ENCODE measurements at places on chromosomes 12 and 14.
A peak's percentile ranks its signal among the peaks of the same experiment; 100 is the strongest.

DNA sequence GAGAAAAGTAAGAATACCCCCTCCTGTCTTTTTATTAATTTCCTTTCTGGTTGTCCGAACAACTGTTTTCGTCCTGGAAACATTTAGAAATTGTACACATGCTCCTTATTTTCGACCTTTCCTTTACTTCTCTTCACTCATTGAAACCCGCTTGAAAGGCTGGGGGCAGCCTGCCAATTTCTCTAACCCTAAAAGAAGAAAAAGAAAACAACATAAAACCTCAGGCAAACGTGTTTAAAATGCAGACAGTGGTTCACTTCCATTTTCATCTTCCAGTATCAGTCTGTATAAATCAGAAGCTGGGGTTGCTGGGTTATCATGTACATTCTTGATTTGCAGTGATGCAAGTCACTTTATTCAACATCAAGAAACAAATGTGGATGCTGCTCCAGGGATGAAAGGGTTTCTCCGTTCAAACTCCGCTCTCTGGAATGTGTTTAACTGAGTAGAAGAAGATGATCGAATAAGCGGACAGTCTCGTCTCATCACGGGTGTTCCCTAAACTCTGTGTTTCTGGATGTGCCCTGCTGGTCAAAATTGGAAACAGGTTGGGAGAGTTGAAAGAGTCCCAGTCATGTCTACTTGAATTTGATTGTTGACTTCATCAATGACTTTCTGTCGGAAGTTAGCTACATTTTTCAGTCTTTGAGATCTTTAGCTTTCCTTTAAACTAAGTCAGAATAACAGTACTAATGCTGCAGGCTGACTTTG, 1042.2 kb downstream of the BCL11B start:
- DNase-seq: no peak

- DNase-seq: no peak
Measured at GRCh38 chr12:105698075-105698474, 367.6 kb downstream of the C12orf75 start.

GRCh38 chr14:56995010-56995409, 184.7 kb upstream of the OTX2 start:
- no peak for DNase-seq

DNA sequence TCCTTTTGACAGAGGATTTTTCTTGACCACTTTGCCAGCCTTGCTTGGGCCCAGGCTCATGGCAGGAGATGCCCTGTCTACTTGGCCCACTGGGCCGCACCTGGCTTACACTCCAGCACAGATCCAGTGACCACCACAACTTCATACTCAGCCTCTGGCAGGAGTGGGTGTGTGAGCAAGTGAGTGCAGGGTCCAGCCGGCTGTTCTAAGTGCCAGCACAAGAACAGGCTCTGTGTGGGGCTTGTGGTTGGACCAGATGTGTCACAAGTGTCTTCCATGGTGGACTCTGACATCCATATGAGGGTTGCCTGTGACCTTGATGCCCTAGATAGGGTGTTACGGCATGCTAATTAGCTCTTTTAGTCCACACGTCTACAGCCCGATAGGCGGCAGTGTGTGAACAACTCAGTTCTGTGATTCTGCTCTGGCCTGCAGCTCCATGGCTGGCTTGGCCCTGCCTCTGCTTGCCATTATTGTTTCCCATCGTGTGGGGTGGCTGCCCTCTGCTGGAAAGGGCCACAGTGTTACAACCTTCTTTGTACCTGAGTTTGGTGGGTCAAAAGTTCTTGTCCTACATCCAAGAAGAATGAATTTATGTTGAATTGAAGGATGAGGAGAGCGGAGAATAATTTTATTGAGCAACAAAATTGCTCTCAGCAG, 1089.1 kb downstream of the SLC6A15 start:
- DNase-seq: no peak

DNA sequence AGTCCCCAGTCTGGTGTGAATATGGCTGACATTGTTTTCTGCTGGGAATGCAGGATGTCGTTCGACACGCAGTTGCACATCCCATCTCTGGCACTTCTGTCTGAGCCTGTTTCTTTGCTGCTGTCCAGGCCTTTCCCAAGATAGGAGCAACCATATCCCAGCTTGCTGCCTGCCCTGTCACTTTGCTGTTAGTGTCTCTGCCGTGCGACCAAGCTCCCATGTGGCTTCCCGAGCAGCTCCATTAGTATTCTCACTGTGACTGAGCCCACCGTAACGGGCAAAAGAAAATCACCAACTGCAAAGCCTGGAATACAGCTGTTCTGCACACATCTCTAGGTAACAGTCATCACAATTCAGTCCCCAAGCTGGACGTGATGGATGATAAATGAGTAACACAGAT, 66.0 kb upstream of the CPSF6 start:
- DNase-seq: no peak

- DNase-seq: peak; percentile 96
Measured at GRCh38 chr12:59736786-59737185, 141.0 kb downstream of the SLC16A7 start.

DNA sequence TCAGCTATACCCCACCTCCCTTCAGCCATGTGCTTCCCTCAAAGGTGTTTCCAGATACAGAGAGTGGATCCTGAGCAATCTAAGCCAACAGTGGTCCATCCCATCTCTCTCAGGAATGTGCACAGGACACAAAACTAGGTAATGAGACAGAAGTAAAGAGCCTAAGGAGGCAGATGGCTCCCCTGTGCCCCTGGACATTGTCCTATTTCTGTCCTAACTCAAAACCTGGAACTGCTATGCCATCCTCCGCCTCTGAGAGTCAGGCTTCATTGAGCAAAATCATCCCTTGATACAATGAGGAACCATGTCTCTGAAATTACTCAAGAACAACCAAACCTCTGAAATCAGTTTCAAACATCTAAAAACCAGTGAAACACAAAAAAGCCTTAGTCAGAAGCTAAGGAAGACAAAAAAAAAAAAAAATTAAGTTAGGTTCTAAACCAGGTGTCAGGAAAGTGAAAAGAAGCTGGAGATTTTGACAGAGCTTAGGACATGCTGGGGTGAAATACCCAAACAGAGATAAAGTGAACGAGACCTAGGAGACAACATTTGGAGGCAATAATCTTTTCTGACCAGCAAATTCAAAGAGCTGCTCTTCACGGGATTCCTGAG, 200.3 kb upstream of the PLEKHG7 start:
- DNase-seq: no peak

DNA sequence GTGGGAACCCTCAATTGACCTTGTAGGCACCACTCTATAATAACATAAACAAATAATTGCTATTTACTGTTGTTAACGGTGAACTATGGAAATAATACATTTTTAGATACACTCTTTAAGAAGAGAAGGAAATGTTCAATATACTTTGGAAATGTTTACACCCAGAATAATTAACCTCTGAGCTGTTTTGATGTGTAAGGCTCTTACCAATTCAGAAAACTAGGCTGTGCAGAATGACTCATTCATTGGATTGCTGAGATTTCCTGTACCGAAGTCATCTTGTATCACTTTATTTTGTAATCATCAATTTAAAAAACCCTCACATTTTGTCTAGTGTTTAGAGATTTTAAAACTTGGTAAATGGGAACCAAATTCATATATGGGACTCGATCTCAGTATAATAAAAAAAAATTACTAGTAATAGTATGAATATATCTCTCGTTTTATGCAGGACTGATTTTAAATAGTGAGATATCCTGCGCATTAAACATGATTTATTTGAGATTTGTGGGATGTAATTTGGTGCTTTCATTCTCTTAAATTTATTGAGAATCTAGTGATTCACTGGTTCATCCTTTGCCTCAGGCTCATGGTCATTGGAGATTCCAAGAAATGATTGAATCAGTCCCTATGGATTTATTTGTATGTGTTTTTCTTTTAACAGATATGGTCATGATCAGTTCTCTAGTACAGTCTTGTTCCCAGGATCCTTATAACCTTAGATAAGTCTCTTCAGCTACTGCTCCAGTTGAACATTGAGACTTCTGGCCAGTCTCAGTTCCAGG, 3.9 kb downstream of the SAMD4A start:
- peak; percentile 95 for DNase-seq

- no peak for DNase-seq
Measured at GRCh38 chr14:27587103-27587502, 989.3 kb upstream of the NOVA1 start.

- DNase-seq: no peak
Measured at GRCh38 chr14:68268719-68269118, 449.1 kb downstream of the RAD51B start.

- DNase-seq: peak; percentile 40
Measured at GRCh38 chr12:20486233-20486632, 117.9 kb downstream of the PDE3A start.

DNA sequence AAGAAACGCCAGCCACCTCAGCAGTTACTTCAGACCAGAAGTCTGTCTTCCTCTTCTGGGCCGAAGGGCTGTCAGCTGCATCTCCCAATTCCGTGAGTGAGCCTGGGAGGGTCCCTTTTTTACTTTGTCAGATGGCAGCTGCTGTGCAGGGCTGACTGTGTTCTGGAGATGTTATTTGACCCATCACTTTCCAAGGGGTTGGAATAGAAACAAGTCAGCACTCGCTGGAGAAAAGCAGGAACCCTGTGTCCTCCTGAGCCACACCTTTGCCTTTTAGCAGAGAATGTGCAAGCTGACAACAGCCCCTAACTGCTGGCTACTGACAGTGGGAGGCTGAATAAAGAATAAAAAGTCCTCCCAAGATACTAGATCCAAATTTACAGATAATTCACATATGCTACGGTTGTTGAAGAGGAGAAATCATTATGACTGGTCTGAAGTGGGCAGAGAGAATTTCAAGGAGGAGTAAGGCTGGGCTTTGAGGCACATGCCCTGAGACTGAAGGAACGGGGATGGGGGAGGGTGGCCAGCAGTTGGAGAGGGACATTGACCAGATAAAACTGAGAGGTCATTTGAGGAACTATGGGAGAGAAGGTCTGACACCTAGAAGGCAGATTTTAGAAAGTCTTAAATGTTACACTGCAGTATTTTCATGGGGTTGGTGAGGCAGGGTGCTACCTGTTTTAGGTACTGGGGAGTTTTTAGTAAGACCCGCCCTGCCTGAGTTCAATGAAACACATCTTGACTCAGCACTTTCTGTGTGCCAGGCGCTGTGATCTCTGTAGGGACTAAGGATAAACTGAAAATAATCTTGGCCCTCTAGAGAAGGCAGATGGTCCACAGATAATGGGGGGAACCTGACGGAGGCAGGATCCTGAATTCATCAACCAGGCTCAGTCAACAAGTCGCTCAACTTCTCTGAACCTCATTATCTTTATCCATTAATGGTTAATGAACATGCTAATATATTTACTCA, 27.4 kb downstream of the FAM234B start:
- DNase-seq: no peak

- no peak for DNase-seq
Measured at GRCh38 chr12:53713516-53713915, 13.7 kb downstream of the CALCOCO1 start.

Measured in IMR-90 (cell line).